ENCODE measurements at places on chromosomes 12 and 14.

- DNase-seq: no peak
These were observed 13.3 kb upstream of the OAS3 start for GRCh38 chr12:112924986-112925385.

- no peak for DNase-seq
These were observed 1.2 kb downstream of the GLIPR1 start for GRCh38 chr12:75481774-75482173.

DNA sequence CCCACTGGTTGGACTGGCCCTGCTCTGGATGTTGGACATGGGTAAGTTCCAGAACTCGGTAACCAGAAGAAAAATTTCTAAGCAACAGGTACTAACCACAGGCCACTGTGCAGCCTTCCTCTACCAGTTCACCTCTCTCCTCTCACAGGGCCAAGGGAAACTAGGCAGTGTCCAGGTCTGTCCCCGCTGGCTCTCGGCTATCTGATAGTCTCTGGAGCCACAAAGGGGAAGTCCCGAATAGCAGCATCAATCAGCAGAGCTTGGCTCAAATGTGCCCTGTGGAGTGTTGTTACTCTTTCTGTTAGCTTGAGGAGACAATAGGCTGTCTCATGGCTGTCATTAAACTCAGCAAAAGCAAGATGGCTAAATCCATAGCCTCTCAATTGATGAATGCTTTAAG is 73.2 kb downstream of the TSPAN11 start:
- no peak for DNase-seq

GRCh38 chr12:128702371-128702770 is 121.4 kb downstream of the SLC15A4 start:
- DNase-seq: no peak

GRCh38 chr12:90268574-90268973 is 559.9 kb upstream of the ATP2B1 start:
- DNase-seq: no peak

DNA sequence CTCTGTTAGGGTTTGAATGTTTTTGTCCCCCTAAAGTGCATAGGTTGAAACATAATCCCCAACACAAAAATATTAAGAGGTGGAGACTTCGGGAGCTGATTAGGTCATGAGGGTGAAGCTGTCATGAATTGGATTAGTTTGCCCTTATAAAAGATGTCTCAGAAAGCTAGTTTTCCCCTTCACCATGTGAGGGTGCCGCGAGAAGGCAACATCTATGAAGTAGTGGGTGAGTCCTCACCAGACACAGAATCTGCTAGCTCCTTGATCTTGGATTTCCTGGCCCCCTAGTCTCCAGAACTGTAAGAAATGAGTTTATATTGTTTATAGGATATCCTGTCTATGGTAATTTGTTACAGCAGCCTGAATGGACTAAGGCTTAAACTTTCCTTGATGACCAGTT is 301.5 kb upstream of the ATP2B1 start:
- DNase-seq: peak; percentile 13

DNA sequence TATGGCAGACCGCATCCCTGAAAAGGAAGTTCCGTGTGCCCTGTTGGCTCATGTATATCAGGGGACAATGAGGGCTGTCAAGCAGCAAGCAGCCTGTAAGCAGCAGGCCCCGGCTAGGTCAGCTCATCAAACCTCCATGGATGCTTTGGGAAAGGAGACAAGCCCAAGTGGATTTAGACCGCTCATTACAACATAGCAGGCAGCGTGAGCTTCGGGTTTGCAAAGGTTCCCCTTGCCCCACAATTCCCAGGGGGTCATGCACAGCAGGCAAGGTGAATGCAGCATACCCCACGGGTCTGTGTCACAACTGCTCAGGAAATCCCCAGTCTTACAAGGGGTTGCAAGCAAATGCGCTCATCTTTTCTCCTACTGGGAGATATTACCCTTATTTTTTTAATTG is 54.6 kb downstream of the KCNK13 start:
- DNase-seq: no peak

- no peak for DNase-seq
These were observed 293.2 kb downstream of the DUSP6 start for GRCh38 chr12:89059056-89059455.

GRCh38 chr12:16271062-16271461 is 6.4 kb downstream of the SLC15A5 start:
- no peak for DNase-seq

- no peak for DNase-seq
These were observed 693 bp downstream of the CBX5 start for GRCh38 chr12:54279227-54279631.

DNA sequence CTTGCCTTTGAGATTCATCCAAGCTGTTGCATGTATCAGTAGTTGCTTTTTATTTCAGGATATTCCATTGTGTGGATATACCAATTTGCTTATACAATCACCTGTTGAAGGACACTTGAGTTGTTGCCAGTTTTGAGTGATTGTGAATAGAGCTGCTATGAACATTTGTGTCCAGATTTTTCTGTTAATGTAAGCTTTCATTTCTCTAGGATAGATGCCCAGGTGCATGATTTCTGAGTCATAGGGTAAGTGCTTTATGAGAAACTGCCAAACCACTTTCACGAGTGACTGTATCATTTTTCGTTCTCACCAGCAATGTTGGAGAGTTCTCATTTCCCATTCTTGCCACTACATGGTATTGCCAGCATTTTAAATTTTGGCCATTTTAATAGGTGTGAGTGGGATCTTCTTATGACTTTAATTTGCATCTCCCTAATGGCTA is 434.6 kb upstream of the RGS6 start:
- no peak for DNase-seq

GRCh38 chr12:90253136-90253535 is 544.5 kb upstream of the ATP2B1 start:
- DNase-seq: no peak

DNA sequence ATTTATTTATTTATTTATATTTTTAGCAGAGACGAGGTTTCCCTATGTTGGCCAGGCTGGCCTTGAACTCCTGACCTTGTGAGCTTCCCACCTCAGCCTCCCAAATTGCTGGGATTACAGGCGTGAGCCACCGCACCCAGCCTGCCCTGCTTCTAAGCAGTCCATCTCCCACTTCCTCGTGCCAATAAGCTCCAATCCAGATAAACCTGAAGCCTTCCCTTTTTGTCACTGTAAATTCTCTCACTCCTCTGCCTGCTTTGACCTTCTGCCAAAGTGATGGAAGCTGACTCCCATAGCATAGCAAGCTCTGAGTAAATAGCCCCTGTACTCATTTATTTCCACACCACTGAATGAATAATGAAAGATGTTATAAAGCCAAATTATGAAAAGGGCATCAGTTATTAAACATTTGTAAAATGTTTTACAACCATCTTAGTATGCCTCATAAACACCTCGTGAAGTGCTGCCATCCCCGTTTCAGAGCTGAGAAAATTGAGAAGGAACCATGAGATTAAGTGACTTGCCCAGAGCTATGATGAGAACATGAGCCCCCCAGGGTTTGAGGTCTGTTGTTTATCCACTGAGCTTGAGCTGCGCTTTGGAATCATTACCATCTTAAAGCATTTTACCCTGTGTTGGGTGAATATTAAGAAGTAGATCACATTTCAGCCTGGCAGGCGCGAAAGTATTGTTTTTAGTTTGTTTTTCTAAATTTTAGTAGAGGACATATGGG is 30.4 kb downstream of the MANSC1 start:
- DNase-seq: peak; percentile 49

DNA sequence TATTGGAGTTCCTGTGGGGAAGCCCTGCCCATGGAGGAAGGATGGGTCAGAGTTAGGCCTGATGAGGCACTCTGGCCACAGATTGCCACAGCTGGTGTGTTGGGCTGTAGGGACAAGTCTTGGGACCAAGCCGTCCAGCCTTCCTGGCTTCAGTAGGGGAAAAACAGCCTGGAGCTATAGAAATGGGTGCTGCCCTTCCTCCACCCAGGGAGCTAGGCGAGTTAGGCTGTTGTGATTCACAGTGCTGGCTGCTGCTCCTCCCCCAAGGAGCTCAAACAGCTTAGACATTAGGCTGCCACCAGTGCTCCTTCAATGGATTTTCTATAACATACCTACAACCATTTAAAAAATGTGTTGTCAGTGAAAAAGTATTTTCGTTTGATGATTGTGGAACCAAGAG is 274.3 kb downstream of the RPL10L start:
- peak; percentile 21 for DNase-seq

DNA sequence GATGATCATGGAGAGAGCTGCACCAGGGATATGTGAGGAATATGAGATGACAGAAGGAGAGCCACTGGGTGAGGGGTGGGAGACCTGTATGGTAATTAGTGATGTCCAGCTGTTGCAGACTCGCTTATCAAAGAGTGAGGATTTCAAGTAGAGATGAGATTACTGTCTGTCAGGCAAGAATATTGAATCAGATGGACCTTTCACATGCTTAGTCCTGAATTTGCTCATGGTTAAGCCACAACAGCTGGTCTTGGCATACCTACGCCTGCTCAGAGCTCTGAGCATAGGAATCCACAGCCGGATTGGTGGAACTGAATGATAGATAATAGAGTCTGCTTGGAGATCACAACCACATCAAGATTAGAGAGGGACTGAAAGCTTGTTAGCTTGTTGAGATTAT is 115.2 kb upstream of the ARHGAP5 start:
- DNase-seq: no peak

- DNase-seq: no peak
These were observed 1002.9 kb upstream of the SEL1L start for GRCh38 chr14:82536566-82536965.

GRCh38 chr12:21456291-21456780 is 18.9 kb downstream of the PYROXD1 start:
- DNase-seq: no peak

DNA sequence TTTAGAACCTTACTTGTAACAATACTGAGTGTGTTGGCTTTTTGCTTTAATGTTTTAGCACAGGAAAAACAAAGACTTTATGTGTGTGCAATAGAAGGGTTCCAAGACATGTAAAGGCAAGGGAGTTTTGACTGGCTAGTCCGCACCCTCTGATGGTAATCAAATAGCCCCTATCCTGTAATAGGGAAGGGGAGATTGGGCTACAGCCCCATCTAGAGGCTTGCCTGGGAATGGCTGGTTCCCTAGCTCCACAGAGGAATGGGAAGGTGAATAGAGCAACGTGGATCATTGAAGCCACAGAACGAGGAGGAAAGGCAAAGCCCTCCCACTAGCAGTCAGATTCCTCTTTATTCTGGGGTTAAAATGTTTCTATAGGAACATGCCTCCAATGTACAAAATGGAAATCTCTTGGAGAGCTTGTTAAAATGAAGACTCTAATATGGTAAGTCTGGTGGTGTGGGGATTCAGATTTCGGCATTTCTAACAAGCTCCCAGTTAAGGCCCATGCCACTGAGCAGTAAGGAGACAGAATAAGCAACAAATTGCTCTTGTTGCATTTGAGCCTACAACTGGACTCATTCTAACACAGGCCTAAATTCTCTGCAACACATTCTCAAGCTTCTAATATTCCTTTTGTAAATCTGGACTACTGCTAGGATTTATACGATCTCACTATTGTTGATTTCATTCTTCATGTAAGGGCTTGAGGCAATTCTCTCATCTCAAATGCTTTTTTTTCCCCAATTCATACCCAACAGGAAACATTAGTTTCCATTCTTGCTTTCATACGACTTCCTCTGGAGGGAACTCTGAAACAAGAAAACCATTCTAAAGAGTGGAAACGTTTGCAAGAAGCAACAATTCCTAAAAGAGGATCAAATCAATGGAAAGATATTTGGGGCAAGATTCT is 57.1 kb downstream of the NIN start:
- peak; percentile 88 for DNase-seq

DNA sequence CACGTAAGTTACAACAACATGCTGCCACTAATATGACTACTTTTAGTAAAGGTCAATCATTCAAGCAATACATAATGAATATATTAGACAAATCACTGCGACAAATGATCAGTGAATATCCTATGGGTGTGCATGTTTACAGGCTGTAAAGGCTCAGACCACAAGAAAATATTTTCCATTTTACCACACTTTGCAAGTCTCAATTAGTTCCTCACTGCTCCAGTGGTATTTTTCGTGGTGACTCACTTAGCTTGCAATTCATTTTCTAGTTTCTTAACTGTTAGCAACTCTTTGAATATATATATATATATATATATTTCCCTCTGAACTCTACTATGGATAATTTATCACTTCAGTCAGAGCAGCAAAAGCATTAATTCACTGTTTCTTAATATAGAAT is 96.9 kb downstream of the EML5 start:
- no peak for DNase-seq

DNA sequence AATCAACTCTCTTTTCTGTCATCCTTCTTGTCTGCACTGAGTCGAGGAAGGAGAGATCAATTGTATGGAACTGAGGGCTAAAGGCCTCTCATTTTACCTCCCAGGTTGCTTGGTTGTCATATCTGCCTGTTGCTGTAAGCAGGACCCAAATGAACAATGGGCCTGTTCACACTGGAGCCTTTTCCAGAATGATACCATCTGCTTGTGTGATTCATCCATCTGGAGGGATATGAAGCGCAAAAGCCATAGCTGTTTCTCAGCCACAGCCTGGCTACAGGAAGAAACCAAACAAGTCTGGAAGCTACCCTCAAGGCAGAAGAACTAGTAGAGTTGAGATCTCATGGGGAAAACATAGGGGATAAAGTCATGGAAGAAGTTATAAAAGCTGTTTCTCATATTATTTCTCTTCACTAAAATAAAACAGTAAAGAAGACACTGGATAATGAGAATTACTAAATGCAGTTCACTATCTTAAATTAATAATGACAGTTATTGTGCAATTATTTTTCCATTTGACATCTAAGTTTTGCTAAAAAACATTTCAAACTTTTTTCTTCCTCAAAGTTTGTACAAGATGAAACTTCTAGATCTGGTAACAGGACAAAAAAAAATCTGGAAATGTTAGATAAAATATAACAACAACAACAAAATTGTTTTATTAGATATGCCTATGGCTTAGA is 106.3 kb downstream of the SPTSSA start:
- DNase-seq: no peak

DNA sequence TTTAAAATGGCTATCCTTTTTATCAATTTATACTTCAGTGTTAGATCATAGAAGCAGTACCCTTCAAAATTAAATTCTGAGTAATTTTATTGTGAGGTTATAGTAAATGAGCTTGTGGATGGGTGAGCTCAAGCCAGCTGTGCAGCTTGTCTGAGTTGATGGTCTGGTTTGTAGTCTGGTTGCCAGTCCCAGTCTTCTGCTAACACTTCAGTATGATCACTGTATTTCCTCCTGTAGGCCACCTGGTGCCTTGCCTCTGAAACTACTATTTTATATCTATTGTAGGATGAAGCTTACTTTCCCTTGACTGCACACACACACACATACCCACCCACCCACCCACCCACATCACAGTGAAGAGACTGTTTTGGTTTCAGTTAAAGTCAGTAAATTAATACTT is 496.4 kb downstream of the PCNX1 start:
- DNase-seq: peak; percentile 38

- DNase-seq: peak; percentile 30
These were observed 206.9 kb upstream of the AMIGO2 start for GRCh38 chr12:47286676-47287075.
